ENCODE measurements at places on chromosomes 5 and 9.

GRCh38 chr5:21391506-21391905 lies 1403.5 kb upstream of the CDH18 start:
- DNase-seq: no peak

DNA sequence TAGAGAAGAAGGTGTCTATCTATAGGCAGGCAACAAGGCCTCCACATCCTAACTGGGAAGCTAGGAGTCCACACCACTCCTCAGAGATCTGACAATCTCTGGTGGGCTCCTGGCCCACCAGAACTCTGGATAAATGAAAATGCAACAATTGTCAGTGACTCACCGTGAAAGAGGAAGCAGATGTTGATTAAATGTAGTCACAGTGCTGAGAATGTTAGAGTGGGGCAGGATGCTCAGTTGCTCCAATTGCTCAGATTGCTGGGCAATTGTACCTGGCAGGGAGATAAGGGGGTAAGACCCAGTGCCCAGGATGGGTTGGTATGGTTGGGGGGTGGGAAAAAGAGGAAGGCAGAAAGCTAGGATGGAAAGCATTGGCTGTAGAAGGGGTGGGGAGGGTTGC lies 4.3 kb downstream of the CCL19 start:
- no peak for DNase-seq

DNA sequence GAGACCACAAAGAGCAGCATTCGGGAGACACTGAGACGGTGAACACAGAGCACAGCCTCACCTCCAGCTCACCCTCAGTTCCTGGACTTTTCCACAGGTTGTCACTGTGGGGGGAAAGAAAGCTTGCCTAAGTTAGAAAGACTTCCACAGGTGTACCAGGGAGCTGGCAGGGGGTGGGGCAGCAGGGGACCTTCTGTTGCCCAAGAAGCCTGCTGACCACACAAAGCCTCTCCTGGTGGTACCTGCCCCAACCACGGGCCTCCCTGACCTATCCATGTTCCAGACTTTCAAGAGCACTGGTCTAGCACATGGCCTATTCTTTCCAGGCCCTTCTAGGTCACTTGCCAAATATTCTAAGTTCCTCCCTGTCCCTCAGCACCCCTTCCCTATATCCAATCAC lies 550.8 kb downstream of the BNC2 start:
- DNase-seq: no peak

DNA sequence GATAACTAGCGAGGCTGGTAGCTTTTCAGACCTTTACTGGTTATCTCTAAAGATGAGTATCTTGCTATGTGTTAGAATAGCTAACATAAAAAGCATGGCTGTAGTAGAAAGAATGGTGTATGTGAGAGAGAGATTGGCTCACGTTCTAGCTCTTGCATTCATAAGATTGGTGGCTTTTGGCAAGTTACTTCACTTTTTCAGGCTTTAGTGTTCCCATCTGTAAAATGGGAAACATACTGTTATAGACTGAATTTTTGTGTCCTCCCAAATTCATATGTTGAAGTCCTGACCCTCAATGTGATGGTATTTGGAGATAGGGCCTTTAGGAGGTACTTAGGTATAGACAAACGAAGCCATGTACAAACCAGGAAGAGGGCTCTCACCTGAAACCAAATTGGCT lies 302.4 kb upstream of the KLF4 start:
- DNase-seq: no peak

DNA sequence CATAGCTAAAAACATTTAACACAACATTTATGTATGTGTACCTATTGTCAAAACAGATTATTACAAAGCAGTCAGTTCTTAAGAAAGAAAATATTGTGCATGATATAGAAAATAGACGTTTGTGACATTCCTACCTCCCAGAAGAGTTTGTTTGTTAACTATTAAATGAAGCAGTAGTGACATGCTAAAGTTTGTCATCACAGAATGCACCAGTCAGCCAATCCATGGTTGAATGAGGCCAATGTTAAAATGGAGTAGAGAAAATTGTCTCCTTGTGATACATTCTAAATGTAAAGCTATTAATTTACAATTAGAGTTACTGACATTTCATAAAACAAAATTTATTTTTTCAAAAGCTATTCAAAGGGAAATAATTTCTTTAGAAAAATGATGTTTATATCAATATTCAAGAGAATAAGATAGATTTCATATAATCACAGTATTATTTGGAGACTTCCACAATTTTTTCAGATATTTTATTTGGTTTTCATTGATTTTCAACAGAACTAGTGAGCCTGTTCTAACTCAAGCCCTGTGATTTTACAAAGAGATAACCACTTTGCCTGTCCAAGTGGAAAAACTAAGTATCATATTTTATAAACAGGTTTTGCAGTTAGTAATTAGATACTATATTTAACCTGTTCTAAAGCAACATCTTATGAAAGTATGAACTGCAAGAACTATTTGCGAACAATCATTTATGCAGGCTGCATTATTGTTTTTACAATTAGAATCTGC lies 176.8 kb downstream of the ISL1 start:
- DNase-seq: no peak

GRCh38 chr5:26535215-26535614 lies 503.2 kb downstream of the CDH9 start:
- no peak for DNase-seq

DNA sequence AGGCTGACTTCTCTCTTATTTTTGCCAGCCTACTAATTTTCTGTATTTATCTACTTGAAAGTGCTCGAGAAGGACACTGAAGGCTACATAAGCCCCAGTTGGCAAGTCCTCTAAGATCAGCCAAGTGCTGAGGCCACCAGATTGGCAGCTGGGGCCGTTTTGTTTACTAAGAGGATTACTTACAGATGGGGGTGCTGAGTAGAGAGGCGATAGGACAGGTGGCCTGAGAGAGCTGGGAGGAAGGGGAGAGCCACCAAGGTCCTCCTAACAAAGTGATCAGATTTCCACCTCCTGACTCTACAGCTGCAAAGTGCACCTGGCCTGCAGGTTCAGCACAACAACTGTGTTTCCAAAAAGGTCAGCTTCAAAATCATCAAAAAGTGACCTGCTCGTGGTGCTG lies 32.9 kb downstream of the FRMD3 start:
- no peak for DNase-seq

DNA sequence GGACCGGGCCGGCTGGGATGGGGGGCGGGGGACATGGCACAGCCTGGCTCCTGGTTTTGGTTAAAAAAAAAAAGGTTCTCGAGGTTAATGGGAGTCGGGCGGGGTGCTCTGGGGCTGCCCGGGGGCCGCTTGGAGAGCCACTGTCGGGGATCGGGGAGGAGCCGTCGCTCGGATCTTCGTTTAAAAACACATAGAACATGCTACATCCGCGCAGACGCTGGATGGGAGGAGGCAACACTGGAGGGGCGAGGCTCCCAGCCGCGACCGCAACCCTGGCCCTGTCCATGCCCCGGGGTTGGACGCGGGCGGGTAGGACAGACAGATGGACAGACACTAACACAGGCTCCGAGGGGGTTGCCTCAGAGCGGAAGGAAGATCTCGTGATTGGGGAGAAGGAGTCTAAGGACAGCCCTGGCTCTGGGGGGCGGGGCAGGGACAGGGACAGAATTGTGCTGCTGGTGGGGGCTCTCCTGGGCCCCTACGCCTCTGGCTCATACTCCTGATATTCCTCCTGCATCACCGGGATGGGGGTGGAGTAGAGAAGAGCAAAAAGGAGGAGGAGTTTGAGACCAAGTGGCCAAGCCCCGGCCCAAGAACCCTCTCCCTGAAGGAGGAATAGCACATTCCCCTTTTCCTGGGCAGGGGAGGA lies 9.9 kb downstream of the SNCB start:
- no peak for DNase-seq

GRCh38 chr5:143521846-143522400 lies 118.4 kb upstream of the NR3C1 start:
- DNase-seq: no peak

GRCh38 chr5:124952079-124952478 lies 205.6 kb upstream of the ZNF608 start:
- no peak for DNase-seq

DNA sequence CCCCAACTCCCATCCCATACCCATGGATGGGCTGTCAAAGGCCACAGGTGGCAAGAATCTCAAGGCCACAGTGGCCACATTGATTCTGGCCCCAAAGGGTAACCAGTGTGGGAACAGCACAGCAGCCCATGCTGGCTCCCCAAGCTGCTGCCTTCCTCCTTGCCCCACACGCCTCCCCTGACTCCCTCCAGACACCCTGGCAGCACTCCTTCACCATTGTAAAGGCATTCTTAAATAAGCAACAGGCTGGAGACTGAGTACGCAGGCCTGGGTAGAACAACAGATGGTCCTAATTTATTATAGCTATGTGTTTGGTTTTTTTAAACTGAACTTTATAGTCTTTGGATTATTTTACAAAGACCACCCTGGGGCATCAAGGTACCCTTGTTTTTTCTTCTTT lies 158.8 kb downstream of the TSSK1B start:
- no peak for DNase-seq

- DNase-seq: no peak
Observed at GRCh38 chr9:130805510-130806326, 29.3 kb upstream of the ABL1 start.

GRCh38 chr5:129384736-129385135 lies 75.4 kb upstream of the ADAMTS19 start:
- no peak for DNase-seq

DNA sequence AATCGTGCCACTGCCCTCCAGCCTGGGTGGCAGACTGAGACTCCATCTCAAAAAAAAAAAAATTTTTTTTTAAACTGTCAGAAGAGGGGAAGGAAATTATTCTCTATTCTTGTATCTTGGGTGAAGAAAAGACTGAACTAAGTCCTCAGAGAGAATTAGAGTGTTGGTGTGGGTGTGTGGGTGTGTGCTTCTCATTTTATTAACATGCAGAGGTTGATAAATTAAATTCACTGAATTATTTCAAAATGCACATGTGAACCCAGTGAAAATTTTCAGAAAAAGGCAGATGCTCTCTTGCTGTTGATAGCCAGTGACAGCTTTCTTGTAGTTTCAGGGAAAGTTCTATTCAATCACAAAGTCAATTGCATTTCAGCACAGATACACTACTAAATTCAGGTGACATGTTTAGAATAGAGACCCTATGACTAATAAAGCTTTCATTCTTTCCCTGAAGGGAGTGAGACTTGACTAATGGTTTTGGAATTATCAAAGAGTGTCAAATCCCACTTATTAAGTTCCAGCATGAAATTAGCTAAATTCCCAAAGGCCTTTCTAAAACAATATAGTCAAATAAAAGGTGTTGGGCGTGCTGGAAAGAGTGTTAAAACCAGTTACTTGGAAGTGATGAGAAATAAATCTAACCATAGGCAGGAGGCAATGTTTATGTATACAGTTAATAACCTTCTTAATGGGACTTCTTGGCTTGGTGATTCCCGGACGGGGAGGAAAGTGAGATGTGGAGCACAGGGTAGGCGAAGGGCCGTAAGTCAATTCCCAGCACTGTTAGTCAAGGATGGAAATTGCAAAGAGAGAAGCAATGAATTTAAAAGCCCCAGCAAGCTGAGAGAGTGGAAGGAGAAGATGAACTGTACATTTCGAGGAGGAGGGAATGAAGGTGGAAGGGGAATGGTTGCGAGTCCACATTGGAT lies 103.2 kb upstream of the SPATA31D4 start:
- DNase-seq: no peak

GRCh38 chr5:173925449-173926071 lies 37.4 kb downstream of the CPEB4 start:
- no peak for DNase-seq

- DNase-seq: peak; percentile 53
Observed at GRCh38 chr9:33719581-33720374, 75.6 kb upstream of the PRSS3 start.

GRCh38 chr9:18601956-18602355 lies 128.0 kb downstream of the ADAMTSL1 start:
- no peak for DNase-seq

DNA sequence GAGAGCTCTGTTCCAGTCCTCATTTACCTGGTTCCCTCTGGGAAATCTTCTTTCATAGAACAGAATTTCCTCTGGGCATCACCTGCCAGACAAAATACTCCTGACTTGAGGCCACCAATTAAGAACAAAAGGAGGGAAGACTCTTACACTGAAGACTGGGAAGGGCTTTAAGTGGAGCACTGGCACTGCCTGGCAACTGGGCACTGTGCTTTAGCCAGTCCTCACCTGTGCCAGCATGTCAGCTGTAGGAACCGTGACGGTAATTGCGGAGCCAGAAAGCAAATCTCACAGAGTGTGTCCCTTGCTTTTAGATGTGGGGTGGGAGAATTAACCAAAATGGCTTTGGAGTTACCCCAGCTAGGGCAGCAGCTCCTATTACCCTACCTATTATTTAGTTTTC lies 40.6 kb downstream of the FAM219A start:
- no peak for DNase-seq

- no peak for DNase-seq
Observed at GRCh38 chr9:35852876-35853865, 17.0 kb downstream of the OR13J1 start.

DNA sequence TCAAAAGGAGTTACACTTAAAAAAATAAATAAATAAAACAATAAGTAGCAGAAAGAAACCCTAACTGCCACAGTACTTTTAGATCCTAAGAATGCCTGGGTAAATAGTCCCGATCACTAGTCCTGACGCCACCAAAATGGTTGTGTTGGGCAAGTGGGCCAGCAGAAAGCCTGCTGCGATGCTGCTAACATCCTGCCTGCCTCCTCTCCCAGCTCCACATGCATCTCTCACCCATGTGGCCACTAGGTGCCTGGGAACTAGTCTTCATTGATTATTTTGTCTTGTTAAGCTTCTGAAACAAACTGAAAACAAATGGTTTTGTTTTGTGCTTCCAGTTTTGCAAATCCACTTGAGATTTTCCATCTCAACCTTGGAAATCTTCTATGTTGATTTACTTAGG lies 54.4 kb upstream of the TRAF1 start:
- DNase-seq: no peak

DNA sequence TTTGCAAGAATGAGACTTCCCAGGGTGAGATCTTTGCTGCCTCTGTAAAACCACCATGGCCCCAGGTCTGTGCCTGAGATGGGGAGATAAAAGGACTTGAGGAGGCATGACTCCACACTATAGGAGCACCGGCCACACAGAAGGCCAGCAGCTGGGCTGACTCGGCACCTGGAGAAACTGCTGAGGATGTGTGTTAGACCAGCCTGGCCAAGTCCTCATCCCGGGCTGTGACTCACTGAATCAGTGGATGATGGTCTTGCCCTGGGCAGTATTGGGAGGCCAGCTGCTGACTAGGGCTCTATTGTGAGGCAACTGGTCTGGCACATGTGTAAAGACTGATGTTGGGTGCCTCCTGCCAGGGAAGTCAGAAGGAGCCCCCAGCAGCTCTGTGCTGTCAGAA lies 286.2 kb downstream of the ACTL7B start:
- DNase-seq: no peak

- no peak for DNase-seq
Observed at GRCh38 chr9:35771534-35771933, 17.5 kb upstream of the MSMP start.

DNA sequence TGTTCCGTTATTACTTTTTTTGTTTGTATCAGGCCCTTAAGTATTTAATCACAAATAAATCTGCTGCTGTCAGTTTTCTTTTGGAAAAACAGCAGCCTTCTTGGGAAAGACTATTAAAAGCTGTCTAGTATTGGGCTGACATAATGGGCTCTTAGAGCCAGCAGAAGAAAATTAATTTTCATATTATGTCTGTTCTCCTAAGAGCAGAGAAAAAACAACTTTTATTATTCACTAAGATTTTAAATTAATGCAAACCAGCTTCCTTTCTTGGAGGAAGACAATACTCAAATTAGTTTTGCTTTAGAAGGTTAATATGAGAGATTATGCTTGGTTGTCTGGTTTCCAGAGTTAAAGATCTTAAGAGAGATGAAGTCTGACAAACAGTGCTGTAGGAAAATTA lies 30.6 kb upstream of the GARNL3 start:
- no peak for DNase-seq

- DNase-seq: no peak
Observed at GRCh38 chr5:146993876-146994530, 115.4 kb upstream of the PPP2R2B start.
